Esophagus squamous epithelium (tissue), 5 donors: ENCODE measurements at places on chromosomes 2 and 18.

DNA sequence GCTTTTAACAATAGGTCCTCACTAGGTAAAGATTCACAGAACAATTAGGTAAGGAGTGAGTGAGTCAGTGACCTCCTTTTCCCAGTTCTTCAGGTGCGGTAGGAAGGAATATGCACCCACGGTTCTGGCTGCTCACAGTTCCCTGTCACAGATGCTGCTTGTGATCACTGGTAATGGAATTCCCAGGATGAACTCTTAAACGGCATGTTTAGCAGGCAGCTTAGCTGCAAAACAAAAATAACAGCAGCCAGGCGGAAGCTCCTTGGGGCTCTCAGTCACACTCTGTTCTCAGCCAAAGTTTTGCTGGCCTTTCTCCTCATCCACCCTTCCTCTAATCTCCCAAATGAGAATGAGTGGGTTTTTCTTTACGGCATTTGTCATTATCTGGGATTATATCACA lies 274.5 kb downstream of the MYT1L start:
- DNase-seq = no peak

DNA sequence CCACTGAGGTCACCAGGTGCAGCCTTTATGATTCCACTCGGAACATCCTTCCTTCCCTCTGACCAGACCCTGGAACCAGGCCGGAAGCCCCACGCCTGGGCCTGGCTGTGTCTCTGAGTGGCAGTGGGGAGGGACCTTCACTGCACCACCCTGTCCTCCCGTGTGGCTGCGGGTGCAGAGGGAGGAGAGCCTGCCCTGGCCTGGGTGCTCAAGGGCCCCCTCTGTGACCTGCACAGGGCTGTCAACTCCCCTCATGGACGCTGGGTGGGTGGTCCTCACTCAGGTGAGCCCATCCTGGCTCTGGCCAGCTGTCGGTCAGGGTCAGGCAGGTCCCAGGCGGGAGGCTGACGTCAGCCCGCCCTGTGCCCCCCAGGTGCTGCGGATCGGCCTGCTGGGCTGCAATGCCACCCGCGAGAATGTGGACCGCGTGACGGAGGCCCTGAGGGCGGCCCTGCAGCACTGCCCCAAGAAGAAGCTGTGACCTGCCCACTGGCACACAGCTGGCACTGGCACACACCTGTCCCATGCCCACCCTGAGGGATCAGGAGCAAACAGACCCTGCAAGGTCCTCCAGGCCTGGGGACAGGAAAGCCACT lies 9.8 kb downstream of the AGXT start:
- no peak for DNase-seq

GRCh38 chr2:167264380-167264779 lies 376.1 kb downstream of the XIRP2 start:
- DNase-seq = no peak

GRCh38 chr18:1652018-1652417 lies 747.3 kb downstream of the ADCYAP1 start:
- DNase-seq = no peak
